ENCODE measurements at places on chromosomes 11 and 22. TPM values are rescaled to one million over a fixed set of nuclear protein-coding genes. Genes with fewer than 3 reads are reported as not detected.

DNA sequence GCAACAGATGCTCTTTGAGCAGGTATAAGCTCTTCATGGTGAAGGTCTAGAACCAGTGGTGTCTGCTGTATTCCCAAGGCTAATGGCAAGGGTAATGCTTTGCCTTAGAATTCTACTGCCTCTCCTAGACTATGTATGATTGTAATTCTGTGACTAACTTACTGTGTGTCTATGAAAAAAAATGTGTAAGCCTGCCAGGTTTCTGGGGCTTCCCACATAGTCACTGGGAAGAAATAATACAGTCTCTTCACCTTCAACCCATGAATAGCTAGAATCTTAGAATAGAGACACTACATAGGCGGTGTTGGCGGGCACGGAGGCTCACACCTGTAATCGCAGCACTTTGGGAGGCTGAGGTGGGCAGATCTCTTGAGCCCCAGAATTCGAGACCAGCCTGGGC, 84.1 kb downstream of the C11orf91 start:
- DNase-seq: no peak

B3GAT1 gene
- 5.3 TPM for polyA plus RNA-seq

NUDT22 gene
- polyA plus RNA-seq: 76.2 TPM

DNA sequence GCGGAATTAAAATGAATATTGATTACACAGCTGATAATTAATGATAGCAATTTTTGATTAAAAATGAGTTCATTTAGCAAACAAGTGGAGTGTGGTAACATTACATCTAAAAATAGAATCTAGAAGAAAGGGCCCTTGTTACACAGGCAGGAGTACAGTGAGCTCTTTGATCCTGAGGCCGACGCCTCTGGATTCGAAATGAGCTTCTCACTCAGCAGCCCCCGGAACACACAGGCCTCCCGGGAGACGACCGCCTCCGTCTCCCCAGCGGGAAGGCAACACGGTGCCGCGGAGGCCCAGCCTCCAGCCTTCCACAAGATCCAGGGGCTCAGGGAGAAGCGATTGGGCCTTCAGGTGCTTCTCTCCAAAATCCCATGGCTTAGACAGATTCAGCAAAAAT, 379.1 kb downstream of the BRD1 start:
- no peak for DNase-seq

DNA sequence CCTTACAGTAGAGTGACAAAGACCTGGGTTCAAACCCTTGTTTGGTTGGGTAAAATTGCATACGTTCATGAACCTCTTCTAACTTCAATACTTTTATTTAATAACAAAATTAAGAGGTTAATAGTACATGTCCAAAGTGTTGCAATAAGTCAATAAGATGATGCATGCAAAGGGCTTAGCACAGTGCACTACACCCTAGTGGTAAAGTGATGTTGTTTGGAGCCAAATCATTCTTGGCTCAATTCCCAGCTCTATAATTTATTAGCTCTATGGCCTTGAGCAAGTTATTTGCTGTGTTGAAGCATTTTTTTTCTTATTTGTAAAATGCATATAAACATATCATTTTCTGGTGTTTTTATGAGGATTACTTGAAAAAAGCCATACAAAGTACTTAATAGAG, 945.3 kb downstream of the LRRC4C start:
- peak; percentile 68 for DNase-seq

Measured in stomach (tissue), 19 donors.